ENCODE measurements at places on chromosomes 2 and 18.

- DNase-seq: no peak
These were observed 25.1 kb upstream of the ME2 start for GRCh38 chr18:50853863-50854271.

- DNase-seq: no peak
These were observed 168.7 kb downstream of the TNS1 start for GRCh38 chr2:217834057-217834620.

DNA sequence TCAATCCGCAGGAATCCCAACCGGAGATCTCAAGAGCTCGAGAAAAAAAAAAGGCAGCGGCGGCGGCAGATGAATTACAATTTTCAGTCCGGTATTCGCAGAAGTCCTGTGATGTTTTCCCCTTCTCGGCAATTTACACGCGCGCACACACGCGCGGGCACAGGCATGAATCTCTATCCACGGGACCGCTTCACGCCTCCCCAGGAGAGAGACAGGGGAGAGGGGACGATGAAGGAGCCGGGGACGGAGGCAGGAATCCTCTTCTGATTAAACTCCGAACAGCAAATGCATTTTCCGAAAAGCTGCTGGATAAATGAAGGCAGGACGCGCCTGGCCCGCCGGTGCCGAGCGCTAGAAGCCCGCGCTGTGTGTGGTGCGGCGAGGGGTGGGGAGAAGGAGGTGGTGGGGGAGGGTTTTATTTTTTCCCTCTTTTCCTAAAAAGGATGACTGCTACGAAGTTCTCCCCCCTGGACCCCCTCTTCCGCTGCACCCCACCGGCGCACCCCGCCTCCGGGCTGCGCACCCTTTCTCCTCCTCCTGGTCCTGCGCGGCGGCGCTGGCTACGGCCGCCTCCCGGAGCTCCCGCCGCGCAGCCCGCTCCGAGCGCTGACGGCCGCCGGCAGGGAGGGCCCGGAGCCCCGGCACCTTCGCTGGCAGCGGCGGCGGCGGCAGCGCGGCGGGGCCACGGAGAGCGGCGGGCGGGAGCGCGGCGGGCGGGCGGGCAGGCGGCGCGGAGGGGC, at the start of gene BCL2:
Gene BCL2 (minus strand): TSS at position 387 of the 740 bp plus-strand sequence.
- peak; percentile 43 for DNase-seq

GRCh38 chr2:54074606-54075341, 40.6 kb upstream of the ACYP2 start:
- DNase-seq: no peak

DNA sequence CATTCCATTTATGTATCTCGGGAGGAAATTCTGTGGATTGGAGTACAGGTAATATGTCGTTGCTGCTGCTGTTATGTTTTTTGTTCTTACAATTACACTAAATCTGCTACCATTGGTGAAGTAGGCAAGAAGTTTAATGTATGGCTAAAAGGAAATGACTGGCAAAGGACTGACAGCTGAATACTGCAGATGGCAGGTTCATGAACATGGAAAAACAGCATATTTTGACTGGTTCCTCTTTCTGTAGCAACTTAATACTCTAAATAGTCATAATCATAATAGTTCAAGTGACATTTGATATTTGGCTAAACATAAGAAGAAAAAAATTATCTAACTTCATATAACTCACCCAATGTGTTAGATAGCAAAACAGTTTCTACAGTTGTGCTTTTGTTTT, 84.5 kb upstream of the PGAP1 start:
- no peak for DNase-seq

GRCh38 chr18:63131106-63131958, 188.2 kb downstream of the BCL2 start:
- DNase-seq: peak; percentile 32

GRCh38 chr18:22694954-22695353, 238.2 kb upstream of the RBBP8 start:
- no peak for DNase-seq

GRCh38 chr2:108304975-108305374, 16.3 kb downstream of the SULT1C2 start:
- no peak for DNase-seq

- DNase-seq: no peak
These were observed 3.6 kb upstream of the DOK6 start for GRCh38 chr18:69397096-69397495.

- DNase-seq: no peak
These were observed 232.3 kb upstream of the KCNJ3 start for GRCh38 chr2:154466226-154466625.

- DNase-seq: no peak
These were observed 38.9 kb downstream of the CTAGE1 start for GRCh38 chr18:22378672-22379282.

- DNase-seq: no peak
These were observed 120.1 kb downstream of the TWIST2 start for GRCh38 chr2:238967978-238968360.

DNA sequence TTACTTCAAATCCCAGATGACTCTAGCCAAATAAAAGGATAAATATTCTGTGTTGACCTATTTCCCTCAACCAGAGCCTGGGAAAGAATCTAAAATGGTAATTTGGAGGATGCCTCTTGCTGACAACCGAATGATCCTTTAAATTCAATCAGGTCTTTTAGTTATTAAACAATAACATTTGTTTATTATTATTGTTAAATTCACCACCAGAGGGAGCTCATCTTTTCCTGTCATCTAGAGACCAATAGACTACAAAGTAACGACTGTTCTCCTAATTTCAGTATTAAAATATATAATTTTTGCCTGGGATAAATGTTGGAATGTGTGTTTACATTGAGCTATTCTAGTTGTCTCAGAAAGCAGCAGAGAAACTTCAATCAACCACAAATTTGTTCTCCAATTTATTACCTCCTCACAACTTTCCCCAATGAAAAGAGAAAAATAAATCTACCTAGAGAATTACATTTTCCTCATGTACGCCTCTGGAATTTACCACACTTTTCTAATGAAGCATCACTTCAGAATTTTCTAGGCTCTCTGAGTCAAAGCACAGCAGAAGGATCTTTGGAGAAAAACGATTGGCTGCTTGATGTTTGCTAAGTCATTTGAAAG, 142.7 kb downstream of the SCG2 start:
- DNase-seq: no peak

DNA sequence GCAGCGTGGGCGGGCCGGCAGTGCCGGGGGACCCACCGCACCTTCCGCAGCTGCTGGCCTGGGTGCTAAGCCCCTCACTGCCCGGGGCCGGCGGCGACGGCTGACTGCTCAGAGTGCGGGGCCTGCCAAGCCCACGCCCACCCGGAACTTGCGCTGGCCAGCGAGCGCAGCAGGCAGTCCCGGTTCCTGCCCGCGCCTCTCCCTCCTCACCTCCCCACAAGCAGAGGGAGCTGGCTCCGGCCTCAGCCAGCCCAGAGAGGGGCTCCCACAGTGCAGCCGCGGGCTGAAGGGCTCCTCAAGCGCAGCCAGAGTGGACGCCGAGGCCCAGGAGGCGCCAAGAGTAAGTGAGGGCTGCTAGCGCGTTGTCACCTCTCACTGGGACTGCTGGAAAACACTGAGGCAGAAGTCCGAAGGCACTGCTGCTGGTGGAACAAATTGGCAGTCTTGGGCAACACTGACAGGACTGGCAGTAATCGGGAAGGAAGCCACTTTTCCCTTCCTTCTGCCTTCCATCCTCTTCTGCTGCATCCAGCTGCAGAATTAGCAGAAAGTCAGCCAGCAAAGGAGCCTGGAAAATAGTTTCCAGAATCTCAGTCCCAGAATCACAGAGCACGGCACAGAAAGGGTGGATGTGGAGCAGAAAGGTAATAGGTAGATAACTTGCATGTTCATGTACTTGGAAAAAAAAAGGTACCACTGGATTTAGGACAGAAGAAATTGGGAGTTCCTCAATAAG, 179.4 kb upstream of the FN1 start:
- no peak for DNase-seq

GRCh38 chr2:173434762-173435569, 80.3 kb downstream of the CDCA7 start:
- DNase-seq: no peak

DNA sequence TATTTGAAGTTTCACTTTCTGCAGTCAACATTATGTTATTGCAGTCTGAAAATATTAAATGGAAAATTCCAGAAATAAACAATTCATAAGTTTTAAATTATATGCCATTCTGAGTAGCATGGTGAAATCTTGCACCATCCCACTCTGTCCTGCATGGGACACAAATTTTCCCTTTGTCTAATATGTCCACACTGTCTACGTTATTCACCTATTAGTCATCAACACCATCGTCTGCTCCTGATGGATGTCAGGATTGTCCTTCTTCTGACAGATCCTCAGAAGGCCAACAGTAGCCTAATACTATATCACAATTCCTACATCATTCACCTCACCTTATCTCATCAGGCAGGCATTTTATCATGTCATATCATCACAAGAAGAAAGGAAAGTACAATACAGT, 163.1 kb downstream of the TXNL1 start:
- DNase-seq: no peak

- no peak for DNase-seq
These were observed 58.3 kb downstream of the CYRIA start for GRCh38 chr2:16607301-16607700.

- DNase-seq: no peak
These were observed 532.0 kb upstream of the POU3F3 start for GRCh38 chr2:104321796-104322349.

DNA sequence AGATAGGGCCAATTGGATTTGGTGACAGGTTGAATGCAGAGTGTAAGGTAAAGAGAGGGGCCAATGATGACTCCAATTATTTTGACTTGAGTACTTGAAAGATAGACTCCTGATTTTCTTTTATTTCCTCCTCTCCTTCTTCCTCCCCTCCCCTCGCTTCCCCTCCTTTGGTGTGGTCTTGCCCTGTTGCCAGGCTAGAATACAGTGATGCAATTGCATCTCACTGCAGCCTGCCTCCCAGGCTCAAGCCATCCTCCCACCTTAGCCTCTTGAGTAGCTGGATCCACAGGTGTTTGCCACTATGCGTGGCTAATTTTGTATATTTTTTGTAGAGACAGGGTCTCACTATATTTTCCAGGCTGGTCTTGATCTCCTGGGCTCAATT, 2.3 kb downstream of the DGUOK start:
- DNase-seq: no peak

- DNase-seq: no peak
These were observed 97.1 kb upstream of the TNP1 start for GRCh38 chr2:216956820-216957493.

DNA sequence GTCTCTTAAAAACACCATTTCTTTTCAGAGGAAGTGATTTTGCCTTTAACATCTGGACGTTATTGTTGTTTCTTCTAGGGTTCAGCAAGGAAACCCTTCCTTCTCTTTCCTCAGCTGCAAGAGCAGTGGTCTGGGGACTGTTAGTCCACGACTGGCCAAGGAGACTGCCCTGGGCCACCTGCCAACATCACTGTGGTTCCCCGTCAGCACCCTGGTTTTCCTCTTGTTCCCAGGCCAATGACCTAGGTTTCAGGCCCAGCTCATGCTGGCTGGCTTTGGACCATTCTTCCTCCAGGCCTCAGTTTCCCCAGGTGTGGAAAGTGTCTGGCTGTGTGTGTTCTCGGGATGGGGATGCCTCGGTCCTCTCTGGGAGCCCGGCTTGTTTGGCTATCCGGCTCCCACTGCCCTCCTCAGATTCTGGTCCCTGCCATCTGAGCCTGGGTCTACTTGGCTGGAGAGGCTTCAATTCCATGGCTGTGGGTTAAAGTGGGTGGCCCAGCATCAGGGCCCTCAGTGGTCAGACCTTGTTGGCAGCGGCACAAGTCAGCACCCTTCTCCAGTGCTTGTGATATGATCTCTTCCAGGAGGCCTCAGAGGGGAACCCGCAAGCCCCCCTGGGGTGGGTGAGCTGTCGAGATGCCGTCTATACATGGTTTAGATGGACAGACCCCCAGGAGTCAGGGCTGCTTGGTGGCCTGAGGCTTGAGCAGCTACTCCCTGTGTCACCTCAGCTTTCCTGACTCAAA, 234.3 kb upstream of the HS6ST1 start:
- DNase-seq: no peak

- DNase-seq: no peak
These were observed 396.7 kb upstream of the DCC start for GRCh38 chr18:51943281-51943680.

DNA sequence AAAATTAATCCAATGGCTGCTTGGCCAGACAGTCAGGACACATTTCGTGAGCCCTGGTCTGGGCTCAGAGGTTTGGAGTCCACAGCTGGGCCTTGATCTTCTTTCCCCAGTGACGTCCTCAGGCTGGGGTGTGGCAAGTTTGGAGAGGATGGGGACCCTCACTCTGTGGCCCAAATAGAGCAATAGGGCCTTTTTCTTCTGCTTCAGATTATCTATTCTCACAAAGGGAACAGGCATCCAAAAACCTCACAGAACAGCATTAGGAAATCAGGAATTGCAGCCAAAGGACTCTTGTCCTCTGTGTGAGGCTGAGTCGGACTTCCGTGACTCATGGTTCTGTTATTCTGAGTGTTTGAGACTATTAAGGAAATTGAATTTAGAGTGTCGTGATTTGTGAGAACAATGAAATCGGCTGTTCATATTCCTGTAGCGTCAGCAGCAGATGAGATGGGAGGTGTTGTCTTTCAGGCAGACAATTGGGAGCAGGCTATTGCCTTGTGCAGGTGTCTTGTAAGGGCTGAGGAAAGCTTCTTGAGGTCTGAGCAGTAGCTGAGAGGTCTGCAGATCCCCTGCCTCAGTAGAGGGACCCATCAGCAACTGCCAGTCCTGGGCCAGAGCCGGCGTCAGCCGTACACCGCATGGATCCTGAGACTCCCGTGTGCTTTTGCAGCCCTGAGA, 113.8 kb downstream of the SH3RF3 start:
- DNase-seq: no peak

- DNase-seq: no peak
These were observed 18.8 kb downstream of the TMEM87B start for GRCh38 chr2:112073875-112074274.

GRCh38 chr18:48723837-48724236, 185.0 kb downstream of the CTIF start:
- no peak for DNase-seq

DNA sequence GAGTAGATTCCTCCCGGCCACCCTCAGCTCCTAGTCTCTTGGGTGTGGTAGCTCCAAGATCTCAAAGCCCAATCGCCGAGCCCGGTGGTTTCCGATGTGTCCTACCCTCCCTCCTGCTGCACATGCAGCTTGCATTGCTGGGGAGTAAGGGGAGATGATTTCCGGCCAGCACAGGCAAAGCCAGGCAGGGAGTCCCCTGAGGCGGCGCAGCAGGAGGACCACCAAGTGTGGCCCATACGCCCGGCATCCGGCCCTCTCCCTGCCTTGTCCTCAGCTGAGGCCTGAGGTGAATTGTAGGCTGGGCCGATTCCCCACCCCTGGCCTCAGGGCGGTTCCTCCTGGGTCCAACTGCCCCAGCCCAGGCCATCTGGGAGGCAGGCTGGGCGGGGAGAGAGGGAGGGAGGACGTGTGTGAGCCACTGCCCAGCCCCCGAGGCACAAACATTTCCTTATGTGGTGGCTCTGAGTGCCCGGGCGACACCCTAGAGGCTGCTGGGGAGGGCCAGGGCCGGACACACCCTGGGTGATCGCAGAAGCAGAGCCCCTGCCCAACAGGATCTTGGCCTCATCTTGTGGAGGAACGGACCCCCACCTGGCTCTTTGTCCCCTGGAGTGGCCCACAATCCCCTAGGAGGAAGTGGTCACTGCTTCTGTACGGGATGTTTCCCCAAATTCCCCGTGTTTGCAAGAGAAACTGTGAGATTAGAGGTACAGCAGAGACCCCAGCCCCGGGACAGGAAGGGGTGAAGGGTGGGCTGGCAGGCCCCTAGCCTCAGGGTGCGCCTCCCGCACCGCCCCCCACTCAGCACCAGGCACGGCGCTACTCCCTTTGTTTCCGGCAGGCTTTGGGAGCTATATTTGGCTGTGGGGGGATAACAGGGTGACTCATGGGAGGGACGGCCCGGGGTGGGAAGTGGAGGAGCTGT, 41.9 kb upstream of the PTMA start:
- no peak for DNase-seq

GRCh38 chr2:186199029-186199428, 287.0 kb upstream of the ZC3H15 start:
- DNase-seq: no peak

- no peak for DNase-seq
These were observed 24.3 kb downstream of the METTL8 start for GRCh38 chr2:171409436-171409971.
